ENCODE measurements at places on chromosomes 1 and 21.

- no peak for DNase-seq
Measured at GRCh38 chr21:17501107-17502006, 11.5 kb upstream of the CXADR start.

GRCh38 chr1:35097224-35097623 lies 18.0 kb downstream of the ZMYM1 start:
- DNase-seq: no peak

GRCh38 chr1:157490467-157491165 lies 61.7 kb downstream of the FCRL5 start:
- no peak for DNase-seq

- no peak for DNase-seq
Measured at GRCh38 chr1:167185062-167185461, 35.6 kb upstream of the POU2F1 start.

DNA sequence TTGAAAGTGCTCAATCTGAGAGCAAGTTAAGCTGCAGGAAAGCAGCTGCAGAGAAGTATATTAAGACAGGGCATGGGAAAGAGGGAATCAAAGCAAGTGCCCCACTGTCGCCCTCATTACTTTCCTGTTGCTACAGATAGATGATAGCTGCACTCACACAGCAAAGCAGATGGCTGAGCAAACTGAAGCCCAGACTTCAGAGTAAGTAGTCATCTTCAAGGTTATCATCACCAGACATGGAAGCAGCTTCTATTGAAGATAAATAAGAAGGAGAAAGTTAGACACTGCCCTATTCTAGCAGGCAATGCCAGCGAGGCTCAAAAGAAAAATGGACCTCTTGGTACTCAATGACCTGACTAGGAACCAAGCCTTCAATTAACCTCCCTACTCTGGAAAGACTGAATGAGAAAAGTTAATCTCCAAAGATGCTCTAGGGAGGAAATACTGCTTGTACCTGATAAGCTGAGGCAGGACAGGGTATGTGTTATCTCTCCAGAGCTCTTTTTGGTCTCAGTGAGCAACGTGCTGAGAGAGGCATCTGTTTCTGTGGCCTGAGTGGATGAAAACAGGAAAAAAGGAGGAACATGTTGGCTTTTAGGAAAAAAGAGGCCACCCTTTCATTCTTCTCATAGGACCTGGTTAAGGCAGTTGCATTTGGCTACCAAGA lies 11.1 kb upstream of the MRPL9 start:
- no peak for DNase-seq

- no peak for DNase-seq
Measured at GRCh38 chr1:40064797-40065499, 24.4 kb downstream of the CAP1 start.

- DNase-seq: no peak
Measured at GRCh38 chr1:220991506-220991905, 112.3 kb downstream of the HLX start.

Measured in cerebellar nuclear complex (tissue), 1 donor.